ENCODE measurements at places on chromosomes 2 and 18.

GRCh38 chr2:13572466-13572865, 855.7 kb downstream of the TRIB2 start:
- no peak overlapping the region for H3K4me3 ChIP-seq
- H3K27me3 ChIP-seq, result no peaks in the 10 kb centered on the region
- H3K4me1 ChIP-seq, result no peaks in the 10 kb centered on the region
- H3K36me3 ChIP-seq, result no peaks in the 10 kb centered on the region

DNA sequence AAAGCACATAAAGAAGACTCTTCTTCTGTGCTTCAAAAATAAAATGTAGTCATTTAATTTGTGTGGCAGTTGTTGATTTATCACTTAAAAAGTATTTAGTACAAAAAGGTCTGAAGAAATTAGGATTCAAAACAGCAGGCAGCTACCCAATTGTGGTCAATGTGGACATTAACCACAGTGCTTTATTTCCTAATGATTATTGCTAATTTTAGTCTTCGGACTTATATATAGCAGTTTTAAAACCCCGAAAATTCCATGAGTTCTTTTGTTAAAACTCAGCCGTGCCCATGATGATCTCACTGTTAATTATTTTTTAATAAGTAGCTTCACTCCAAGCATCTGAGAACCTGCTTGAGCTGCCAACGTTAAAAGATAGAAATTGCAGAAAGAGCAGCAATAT, 594.3 kb downstream of the STK39 start:
- no peaks in the 10 kb centered on the region for H3K4me1 ChIP-seq
- no peak overlapping the region for H3K4me3 ChIP-seq
- DNase-seq, result no peak
- no peaks in the 10 kb centered on the region for H3K36me3 ChIP-seq

GRCh38 chr2:144770616-144771230, 250.8 kb upstream of the ZEB2 start:
- H3K4me3 ChIP-seq, result no peak overlapping the region
- no peaks in the 10 kb centered on the region for H3K27me3 ChIP-seq
- no peaks in the 10 kb centered on the region for H3K4me1 ChIP-seq
- no peaks in the 10 kb centered on the region for H3K36me3 ChIP-seq
- DNase-seq, result no peak

- no peak for DNase-seq
- peaks cover 37% of the 10 kb centered on the region for H3K4me1 ChIP-seq
- no peak overlapping the region for H3K4me3 ChIP-seq
- no peaks in the 10 kb centered on the region for H3K36me3 ChIP-seq
Measured at GRCh38 chr2:112812318-112813267, 24.0 kb downstream of the IL1B start.

GRCh38 chr18:33749834-33750233, 171.8 kb downstream of the ASXL3 start:
- DNase-seq, result no peak
- peaks cover 15% of the 10 kb centered on the region for H3K27me3 ChIP-seq

Data from RWPE2 (cell line).